Activated CD4-positive, alpha-beta T cell treated with anti-CD3 and anti-CD28 coated beads, Interleukin-10, Interleukin-2, amounts not matched to agents 100 ng/mL and 50 ng/mL, durations not matched to agents 16 hours and 8 hours (primary cell): ENCODE measurements at places on chromosomes 11 and 22.
A peak's percentile ranks its signal among the peaks of the same experiment; 100 is the strongest.

DNA sequence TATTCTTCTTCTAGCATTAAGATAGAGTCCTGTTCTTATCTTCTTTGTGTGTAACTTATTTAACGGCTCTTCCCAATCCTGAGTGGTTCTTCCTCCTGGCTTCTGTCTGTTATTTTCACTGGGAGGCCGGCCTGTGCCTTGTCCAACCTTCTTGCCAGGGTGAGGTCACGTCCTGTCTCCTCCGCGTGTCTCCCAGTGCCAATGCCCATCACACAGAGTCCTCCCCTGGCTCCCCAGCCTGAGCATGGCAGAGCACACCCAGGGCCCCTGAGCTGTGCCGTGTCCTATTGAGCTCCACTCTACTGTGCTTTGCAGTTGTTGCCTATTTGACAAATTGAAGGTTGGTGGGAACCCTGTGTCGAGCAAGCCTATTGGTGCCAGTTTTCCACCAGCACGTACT lies 487.3 kb downstream of the BRD1 start:
- DNase-seq: no peak

- no peak for DNase-seq
These were observed 196.3 kb upstream of the ARHGAP20 start for GRCh38 chr11:110908401-110909105.

GRCh38 chr11:2752204-2752770 lies 52.5 kb upstream of the KCNQ1OT1 start:
- no peak for DNase-seq

- DNase-seq: no peak
These were observed 24.4 kb downstream of the SHANK3 start for GRCh38 chr22:50696799-50697561.

DNA sequence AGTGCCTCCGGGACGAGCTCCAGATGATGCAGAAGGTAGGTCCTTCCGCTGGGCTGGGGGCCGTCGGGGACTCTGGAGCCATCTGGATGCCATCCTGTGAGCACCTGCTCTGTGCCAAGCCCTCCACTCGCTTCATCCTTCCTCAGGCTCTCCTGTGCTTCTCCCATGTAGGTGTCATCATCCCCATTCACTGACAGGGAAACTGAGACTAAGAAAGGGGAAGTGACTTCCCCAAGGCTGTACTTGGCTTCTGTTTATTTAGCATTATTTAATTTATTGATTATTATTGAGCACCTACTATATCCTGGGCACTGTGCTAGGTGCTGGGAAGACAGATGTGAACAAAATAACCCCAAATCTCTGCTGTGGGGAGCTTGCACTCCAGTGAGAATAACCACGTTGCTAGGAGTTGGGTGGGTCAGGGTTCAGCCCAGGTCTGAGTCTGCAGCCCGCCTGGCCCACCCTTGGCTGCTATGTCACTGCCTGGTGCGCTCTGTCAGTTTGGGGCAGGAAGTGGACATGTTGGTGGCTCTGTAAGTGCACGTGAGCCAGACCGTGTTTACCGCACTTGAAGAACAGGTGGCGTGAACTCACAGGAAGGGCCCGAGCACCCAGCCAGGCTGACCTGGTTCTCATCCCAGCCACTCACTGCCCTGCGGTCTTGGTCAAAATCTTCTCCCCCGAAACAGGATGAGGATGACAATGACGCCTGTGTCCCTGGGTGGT lies 35.9 kb upstream of the GCAT start:
- no peak for DNase-seq

DNA sequence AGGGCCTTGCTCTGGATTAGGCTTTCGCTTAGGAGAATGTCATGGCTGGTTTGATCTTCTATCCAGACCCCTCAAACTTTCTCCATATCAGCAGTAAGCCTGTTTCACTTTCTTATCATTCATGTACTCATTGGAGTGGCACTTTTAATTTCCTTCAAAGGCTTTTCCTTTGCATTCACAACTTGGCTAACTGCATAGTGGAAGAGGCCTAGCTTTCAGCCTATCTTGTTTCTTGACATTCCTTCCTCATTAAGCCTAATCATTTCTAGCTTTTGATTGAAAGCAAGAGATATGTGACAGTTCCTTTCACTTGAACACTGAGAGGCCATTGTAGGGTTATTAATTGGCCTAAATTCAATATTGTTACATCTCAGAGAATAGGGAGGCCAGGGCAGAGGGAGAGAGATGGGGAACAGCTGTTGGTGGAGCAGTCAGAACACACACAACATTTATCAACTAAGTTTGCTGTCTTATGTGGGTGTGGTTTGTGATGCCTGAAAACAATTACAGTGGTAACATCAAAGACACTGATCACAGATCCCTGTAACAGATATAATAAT lies 37.7 kb upstream of the APOBEC3A start:
- DNase-seq: no peak

DNA sequence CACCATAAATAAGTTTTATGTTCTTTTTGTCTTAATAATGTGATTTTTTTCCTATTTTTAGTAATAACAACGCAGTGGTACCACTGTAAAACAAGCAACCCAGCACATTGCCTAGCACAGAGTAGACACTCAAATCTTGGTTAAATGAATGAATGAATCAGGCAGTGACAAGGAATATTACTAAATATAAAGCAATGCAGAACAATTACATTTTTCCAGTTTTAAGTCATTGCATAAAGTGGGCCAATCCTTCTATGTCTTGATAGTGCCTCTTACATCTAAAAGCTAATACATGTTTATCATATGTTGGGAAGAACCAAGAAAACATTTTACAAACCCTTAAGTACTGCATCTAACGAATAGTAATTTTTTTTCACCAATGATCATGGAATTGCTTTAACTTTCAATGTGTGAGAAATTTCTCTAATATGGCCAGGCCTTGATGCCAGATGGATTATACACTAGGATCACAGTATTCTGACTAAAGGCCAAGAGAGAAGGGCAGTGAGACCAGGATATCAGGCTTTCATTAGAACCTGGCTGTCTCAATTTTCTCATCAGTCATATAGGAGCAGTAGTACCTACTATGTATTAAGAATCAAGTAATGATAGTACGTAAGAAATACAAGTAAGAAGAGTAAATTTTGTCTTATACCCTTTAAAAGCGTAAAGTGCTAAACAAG lies 88.5 kb downstream of the TRIM44 start:
- no peak for DNase-seq

GRCh38 chr11:2892215-2892966 lies 6.8 kb upstream of the CDKN1C start:
- peak; percentile 84 for DNase-seq

- DNase-seq: no peak
These were observed 30.5 kb downstream of the YDJC start for GRCh38 chr22:21599053-21599893.

GRCh38 chr11:60900673-60901404 lies 5.5 kb downstream of the PRPF19 start:
- DNase-seq: no peak

DNA sequence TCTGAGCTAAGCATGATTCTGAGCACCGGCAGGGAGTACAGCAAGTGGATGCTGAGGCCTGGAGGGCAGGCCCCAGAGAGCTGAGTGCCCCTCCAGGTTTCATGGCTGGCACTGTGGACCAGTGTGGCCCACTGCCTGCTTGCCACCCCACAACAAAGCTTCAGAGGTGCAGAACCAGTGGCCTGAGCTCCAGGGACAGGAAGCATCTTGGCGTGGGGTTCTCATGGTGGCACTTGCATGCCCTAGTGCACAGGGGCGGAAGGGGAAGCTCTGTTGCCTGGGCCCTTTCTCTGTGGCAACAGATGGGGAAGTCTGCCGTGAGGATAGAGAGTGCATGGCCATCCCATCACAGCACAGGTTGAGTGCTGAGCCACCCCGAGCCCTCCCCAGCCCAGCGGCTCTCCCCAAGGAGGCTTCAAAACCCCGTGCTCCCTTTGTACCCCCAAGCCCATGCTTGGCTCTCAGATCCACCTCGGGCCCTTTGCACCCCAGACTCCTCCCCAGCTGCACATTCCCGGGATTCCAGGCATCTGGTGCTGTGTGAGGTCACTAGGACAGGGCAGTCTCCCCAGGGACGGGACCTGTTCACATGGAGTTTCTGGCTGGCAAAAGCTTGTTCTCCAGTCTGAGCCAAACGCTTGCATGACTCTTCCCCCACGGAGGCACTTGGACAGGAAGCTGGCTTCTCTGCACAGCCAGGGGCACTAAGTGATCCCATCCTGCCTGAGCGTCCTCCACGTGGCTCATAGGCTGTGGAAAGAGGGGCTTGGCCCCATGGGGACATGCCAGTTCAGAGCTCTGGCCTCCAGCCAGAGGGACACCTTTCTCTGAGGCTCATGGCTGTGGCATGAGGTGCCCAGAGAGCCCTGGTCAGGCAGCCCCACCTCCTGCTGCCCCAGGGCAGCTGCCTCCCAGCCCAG lies 4.2 kb downstream of the SLC25A1 start:
- no peak for DNase-seq

DNA sequence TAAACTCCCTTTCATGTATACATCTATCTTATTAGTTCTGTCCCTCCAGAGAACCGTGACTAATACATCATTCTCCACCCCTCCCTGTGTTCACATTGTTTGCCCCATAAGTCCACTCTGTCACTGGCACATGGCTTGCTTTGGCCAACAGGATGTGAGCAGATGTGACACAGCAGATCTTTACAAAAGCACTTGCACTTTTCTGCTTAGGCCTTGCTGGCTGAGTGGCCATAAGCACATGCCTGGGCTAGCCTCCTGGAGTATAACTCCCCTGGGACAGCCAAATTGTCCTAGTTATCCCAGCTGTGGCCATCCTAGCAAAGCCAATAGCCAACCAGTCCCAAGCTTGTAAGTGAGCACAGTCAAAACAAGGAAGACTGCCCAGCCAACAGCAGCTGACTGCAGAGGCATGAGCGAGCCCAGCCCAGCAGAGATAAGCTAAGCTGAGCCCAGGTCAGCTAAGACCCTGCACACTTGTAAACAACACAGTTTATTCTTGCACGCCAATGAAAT lies 9.7 kb upstream of the RCN1 start:
- no peak for DNase-seq

GRCh38 chr22:48495751-48496080 lies 1332.0 kb downstream of the BRD1 start:
- DNase-seq: no peak

- DNase-seq: no peak
These were observed 155.7 kb downstream of the NAV2 start for GRCh38 chr11:19868281-19868821.

DNA sequence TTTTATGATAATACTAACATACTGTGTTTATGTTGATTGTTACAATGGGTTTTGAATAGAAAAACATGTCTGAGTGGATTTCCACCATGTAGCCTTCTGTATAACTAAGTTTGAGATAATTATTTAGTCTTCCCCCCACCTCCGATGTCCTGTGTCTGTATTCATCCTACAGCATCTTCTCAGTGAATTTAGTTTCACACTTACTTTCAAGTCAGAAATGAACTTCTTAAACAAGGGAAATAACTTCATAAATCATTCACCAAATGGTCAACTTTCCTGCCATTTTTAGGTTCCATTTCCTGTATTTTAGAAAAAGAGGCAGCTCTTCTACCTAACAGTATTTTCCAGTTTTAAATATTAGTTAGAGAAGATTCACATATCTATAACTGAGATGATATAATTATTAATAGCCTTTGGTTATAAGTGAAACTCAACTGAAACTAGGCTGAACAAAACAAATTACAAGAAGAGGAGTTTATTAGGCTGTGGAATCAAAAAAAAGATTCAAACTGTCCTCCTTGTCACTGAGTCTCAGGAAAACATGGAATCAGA lies 3.5 kb downstream of the OR51B5 start:
- DNase-seq: no peak

DNA sequence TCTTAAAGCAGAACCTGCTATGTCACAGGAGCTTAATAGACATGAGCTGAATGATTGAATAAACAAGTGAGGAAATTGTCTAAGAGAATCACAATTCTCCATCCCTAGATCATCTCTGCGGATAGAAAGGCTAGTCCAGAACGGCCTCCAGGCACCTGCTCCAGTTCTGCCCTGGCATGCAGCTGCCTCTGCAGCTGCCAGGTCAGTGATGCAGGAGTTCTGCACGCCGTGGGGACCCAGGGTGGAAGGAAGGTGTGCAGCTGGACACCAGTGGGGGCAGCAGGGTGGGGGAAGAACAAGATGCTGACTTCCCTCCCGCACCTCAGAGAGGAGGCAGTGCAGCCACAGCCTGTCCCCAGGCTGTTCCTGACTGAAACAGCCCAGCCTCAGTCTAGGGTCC lies 192.1 kb upstream of the NCAM1 start:
- no peak for DNase-seq

DNA sequence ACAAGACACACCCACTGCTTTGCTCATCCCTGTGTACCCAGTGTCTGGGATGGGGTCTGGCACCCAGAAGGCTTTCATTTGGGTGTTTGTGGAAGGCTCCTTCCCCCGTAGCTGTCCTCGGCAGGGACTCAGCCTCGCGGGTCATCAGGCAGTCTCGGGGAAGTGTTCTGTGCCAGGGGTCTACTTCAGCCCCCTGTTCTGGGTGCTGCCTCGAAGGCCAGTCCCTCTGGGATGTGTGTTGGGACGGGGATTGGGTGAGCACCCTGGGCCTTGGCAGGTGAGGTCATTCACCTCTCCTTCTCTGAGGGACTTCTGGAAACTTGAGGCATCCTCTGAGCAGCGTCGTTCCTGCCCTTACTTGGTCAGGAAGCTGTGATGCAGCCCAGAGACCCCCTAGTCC lies 65.5 kb downstream of the RPUSD4 start:
- no peak for DNase-seq

- DNase-seq: no peak
These were observed 15.7 kb downstream of the MN1 start for GRCh38 chr22:27785831-27786230.

GRCh38 chr11:19345519-19345847 lies 104.7 kb upstream of the E2F8 start:
- DNase-seq: no peak

GRCh38 chr11:11978098-11978637 lies 30.3 kb downstream of the DKK3 start:
- DNase-seq: no peak

GRCh38 chr11:1761110-1761856 lies 2.4 kb downstream of the CTSD start:
- DNase-seq: no peak

- no peak for DNase-seq
These were observed 111.3 kb downstream of the GGTLC2 start for GRCh38 chr22:22755778-22756100.

- no peak for DNase-seq
These were observed 62.2 kb upstream of the SOX6 start for GRCh38 chr11:16418428-16419097.

GRCh38 chr11:72036687-72037086 lies 38.0 kb downstream of the IL18BP start:
- DNase-seq: no peak

GRCh38 chr11:76263657-76264056 lies 57.4 kb upstream of the WNT11 start:
- DNase-seq: no peak

- no peak for DNase-seq
These were observed 185.2 kb downstream of the GRIK4 start for GRCh38 chr11:120696597-120697218.

DNA sequence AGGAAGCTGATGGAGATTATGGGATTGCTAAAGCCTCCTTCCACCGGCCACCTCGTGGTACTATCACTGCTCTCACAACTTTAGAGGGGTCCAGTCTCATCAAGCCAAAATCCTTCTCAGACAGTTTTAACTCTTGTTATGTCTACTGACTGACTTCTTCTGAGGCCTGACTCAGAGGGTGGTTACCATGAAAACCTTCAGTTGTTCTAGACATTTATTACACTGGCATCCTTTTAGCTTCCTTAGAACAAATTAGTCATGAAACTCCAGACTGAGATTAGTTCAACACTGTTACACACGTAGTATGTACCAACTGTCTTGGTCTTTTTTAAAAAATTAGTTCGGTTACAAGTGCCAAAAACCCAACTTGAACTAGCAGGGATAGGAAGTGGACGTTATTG lies 7.5 kb downstream of the DIXDC1 start:
- DNase-seq: peak; percentile 61
